Stimulated activated CD8-positive, alpha-beta memory T cell treated with anti-CD3 and anti-CD28 coated beads, Interleukin-15, amount 100 ng/mL, for 1 hour (primary cell): ENCODE measurements at places on chromosomes 4 and X.
A peak's percentile ranks its signal among the peaks of the same experiment; 100 is the strongest.

DNA sequence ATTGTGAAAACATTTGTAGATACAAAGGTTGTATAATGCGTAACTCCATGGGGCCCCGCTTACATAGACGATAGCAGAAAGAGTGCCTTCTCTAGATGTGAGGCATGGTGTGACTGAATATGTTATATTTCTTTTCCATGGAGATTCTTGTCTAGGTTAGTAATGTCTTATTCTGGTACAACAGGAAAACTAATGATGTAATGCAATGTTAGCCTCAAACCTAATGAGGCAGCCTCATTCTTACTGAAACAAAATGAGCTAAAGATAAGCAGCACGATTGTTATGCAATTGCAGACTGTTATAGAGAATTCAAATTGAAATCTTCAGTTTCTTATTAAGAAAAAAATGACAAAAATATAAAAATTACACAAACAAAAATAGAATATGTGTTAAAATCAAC, 171.1 kb upstream of the ANKRD50 start:
- no peak for DNase-seq

DNA sequence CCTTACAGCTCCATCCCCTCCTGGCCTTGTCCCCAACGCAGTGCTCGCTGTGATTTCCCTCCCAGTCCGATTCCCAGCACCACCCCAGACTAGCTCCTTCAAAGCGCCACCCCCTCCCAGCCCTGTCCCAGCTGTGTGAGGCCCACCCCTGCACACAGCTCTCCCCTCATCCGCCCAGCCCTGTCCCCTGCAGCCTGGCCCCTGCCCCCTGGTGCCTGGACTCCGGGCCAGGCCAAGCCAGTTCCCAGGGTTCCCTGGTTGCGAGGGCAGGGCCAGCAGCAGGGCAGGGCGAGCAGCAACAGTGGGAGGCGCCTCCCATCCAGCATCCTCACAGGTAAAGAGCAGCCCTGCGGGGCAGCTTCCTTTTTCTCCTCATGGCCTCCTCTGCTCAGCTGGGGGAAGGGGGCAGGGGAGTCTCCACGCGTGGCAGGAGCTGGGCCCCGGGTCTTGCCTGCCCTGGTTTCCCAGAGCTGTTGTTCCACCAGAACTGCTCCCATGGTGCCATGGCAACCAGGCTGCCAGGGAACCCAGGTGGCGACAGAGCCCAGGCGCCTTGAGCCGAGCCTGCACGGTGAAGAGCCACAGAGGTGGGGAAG, 24.8 kb downstream of the IQSEC2 start:
- DNase-seq = no peak

DNA sequence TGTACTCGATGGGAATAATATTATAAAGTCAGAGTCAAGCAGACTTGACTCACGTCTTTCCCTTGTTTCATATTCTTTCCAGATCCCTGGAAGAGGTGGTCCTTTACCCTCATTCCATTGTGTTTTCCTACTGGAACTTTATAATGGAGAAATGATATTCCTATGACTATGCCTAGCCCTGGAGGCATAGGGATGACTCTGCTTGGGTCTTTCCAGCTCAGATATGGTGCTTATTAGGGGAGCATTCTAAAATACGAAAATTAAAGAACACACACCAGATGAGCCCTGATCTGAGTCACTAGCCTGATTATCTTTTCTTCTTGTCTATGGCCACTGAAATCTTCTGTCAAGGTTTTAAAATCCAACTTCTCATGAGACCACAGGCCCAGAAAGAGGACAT, 231.4 kb downstream of the ANKRD50 start:
- DNase-seq = no peak

DNA sequence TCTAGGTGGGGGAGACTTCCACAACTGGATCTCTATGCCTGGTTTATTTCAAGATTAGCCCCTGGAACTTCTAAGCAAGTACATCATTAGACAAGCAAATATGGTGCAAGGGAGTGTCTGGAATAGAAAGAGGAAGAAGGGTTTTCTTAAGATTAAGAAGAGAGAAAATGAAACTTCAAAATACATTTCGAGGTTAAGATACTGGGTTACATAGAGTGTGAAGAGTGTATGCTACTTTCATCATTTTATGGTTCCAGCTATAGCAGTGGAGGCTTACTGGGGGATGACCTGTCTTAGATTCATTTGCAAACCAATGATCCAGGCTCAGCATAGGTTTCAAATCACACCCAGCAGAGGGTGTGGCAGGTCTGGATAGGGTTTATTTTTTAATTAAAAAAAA, 144.4 kb upstream of the GATB start:
- DNase-seq = no peak

GRCh38 chr4:106652095-106652494, 283.5 kb upstream of the GIMD1 start:
- no peak for DNase-seq

GRCh38 chrX:17412692-17413091, 37.7 kb downstream of the NHS start:
- DNase-seq = no peak

DNA sequence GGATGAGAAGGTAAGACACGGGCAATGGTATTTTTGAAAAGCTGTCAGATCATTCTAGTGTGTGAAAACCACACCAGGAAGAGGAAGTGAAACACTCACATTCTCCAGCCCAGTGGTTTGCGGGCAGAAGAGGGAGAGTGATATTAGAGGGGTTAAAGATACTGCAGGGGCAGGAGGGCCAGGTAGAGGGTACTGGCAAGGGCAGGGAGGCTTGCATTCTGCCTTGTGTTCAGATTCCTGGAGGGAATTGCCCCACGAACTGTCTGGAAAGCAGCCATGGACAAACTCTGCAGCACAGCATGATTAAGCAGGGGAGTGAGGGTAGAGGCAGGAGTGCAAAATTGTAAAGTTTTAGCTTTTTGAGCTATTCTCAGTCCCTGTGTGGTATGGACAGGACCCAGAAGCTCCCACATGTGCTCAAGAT, 30.9 kb downstream of the NIPAL1 start:
- DNase-seq = peak; percentile 52
